Activated CD4-positive, alpha-beta T cell treated with anti-CD3 and anti-CD28 coated beads, Interleukin-2, amount 50 U/mL, for 16 hours (primary cell): ENCODE measurements at places on chromosomes 5 and 9.

- DNase-seq: no peak
Measured at GRCh38 chr5:4124221-4124970, 528.8 kb downstream of the IRX1 start.

- peak; percentile 58 for DNase-seq
Measured at GRCh38 chr5:72018143-72018803, 89.0 kb upstream of the MAP1B start.

DNA sequence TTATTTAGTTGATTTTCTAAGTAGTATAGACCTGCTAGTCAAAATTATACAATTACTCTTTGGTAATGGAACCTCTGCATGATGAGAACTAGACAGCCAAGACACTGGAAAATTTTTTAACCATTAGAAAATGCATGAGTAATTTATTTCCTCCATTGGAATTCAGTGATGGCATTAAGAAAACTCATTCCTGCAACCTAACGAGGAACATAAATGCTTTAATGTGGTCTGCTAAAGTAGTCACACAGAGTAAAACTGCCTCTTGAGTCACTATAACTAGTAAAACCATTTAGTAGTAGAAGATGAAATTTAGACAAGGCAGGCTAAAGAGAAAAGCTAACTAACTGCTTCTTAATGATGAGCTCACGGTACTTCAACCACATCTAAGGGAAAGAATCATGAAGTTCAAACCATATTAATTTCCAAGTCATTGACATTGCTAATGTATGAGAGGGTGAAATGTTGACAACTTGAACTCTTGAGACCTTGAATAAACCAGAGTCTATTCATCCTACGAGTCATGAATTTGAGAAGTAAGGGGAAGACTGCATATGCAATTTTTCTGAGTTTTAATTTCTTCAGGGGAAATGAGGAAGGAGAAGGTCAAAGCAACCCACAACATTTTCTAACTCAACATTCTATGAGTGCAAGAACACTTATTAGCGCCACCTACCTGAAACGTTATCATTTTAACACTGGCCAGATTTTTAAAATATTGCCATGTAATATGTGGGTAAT, 74.4 kb downstream of the GLIS3 start:
- no peak for DNase-seq

DNA sequence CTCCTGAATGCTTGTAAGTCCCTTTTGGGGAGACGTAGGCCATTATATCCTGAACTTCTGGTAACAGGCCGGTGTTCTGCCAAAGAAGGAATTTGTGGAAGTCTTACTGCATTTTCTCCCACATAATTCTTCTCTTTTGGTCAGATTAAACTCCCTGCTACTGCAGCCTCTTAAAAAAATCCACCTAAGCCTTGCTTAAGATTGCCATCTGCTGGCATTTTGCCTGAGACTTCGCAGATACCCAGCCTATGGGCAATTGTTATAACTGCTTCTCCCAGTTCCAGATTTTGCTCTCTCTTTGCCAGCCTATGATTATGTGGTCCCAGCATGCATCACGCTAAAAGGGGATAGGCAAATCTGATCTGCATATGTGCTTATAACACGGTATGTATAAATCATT, 391.6 kb upstream of the CHD1 start:
- DNase-seq: no peak

GRCh38 chr9:136791516-136792276, 552 bp downstream of the TMEM141 start:
- DNase-seq: peak; percentile 72

GRCh38 chr9:129100383-129101169, 10.0 kb downstream of the CRAT start:
- no peak for DNase-seq
